ENCODE measurements at places on chromosomes 7 and 10.

DNA sequence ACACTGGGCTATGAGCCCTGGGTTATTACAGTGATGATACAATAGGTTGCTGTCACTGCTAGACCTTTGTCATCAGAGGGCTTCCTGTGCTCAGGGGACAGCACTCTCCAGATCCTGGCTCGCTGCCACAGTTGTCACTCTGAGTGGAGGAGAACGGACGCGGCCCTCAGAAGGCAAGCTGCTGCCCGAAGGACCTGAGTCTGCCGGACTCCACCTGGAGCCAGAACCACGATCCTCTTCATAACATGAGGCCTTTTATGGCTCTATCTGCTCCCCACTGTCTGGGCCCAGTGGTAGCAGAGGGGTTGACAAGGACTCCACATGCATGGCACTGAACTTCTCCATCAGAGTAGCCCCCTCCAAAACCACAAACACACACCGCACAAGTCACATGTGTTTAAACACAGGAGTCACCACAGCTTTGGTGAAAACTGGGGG lies 94.7 kb upstream of the EFCAB10 start:
- DNase-seq: peak; percentile 35

DNA sequence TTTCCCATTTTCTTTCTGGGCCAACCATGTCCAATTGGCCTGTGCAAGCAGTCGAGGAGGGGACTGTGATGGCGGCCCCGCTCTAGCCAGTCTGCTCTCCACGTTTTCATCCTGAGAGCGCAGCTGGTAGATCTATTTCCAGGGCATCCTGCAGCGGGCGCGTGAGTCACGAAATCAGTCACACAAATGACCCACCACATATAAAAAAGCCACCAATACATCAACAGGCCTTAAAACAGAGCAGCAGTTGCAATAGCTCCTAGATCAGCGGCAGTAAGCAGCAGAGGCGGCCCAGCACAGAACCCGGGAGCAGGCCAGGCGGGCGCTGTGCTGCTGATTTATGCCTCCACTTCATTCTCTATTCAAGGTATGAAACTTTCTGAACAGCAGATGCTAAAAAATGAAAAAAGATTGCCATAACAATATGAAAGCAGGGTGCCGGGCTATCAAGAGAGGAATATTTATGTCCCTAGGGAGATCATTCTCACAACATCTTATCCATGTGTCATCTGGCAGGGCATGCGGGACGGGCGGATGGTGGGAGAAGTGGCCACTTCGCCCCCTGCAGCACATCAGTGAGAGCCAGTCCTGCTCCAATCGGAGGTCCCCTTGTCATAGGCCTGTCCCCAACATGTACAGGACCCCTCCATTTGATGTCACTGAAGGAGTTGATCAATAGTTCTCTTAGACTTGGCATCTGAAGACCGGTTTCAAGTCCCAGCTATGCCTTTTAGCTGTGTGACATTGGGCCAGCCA lies 98.0 kb upstream of the GPR26 start:
- no peak for DNase-seq

DNA sequence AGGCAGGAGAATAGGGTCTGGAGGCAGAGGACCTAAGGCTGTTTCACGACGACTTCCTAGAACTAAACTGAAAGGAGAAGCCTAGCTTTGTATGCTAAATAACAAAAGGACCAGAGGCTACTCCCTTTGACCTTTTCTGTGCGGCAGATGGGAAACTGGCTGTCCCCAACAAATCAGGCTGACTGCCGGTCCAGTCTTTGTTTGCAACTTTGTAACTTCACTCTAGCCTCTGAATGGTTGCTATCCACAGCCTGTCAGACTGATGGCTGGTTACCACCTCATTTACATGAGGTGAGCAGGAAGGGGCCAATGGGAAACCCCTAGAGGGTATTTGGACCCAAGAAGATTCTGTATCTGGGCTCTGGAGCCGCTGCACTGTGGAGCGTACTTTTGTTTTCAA lies 132.6 kb upstream of the SHH start:
- no peak for DNase-seq

GRCh38 chr7:42666994-42667393 lies 244.9 kb downstream of the C7orf25 start:
- no peak for DNase-seq

- DNase-seq: no peak
Observed at GRCh38 chr10:71248210-71248609, 35.8 kb downstream of the UNC5B start.

- no peak for DNase-seq
Observed at GRCh38 chr7:146636581-146636980, 520.0 kb downstream of the CNTNAP2 start.

All from activated CD8-positive, alpha-beta memory T cell treated with anti-CD3 and anti-CD28 coated beads for 4 hours (primary cell).